ENCODE measurements at places on chromosomes 2 and 18.

DNA sequence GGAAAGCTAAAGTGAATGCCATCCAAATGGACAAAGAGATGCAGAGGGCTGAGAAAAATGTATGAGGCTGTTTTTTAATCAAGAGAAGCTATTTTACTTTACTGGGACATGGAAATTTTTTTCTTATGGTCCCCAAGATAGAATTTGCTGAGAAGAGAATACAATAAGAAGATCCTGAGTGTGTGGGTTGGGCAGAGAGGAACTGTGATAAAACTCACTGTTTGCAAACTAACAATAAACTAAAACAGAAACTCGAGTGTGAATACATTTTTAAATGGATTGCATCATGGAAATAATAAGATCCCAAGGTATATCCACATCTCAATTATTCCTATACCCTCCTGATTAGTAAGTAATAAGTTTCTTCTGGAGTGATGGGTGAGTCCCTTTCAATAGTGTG is 4.4 kb downstream of the NEB start:
- no peak for DNase-seq

- no peak for DNase-seq
Measured at GRCh38 chr2:46421361-46421760, 58.0 kb upstream of the TMEM247 start.

GRCh38 chr2:104804148-104804890 is 49.6 kb upstream of the POU3F3 start:
- no peak for DNase-seq

DNA sequence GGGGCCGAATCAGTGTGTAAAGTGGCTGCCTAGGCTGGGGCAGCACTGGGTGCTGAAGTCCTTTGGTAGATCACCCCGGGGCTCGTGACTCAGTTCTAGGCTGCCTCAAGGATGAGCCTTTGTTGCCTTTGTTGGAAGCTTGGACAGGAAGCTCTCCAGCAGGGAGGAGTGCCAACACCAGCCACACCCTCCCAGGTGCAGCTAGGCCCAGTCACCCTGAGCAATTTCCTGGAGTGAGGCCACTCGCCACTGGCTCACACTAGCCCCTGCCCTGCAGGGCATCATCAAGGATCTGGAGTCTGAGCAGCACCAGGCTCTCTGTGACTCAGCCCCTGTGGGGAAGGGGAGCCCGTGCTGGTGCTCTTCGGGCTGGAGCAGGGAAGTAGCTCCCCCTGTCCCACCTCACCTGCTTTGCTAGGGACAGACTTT is 6.7 kb upstream of the SDC1 start:
- DNase-seq = no peak

DNA sequence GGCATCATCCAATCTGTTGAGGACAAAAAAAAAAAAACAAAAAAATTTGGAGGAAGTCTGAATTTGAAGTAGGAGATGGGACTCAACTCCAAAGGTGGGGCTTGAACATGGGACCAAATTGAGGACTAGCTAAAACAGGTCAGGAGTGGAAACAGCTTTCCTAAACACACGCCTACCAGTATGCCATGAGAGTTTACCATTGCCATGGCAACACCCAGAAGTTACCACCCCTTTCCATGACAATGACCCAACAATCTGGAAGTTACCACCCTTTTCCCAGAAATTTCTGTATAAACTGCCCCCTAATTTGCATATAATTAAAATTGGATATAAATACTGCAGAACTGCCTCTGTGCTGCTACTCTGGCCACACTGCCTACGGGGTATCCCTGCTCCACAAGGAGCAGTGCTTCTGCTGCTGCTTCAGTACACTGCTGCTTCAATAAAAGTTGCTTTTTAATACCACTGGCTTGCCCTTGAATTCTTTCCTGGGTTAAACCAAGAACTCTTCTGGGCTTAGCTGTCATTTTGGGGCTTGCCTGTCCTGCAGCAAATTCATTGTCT is 73.3 kb upstream of the FSIP2 start:
- DNase-seq = no peak

DNA sequence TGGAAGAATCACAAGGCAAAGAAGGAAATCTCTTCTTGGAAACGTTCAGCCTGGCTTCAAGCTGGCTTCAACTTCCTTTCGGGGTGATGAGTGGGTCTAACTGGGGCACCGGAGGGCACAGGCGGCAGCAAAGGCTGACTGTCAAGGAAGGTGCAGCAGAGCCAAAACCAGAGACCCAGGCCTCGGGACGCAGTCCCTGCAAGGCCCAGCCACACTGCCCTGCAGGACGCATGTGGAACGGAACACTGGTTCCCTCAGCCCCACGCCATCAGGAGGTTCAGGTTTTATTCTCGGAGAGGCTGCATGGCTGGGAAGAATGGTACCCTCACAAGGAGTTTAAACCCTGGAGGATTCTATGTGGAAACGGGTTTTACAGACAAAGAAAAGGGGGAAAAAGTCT is 165.5 kb downstream of the HDAC4 start:
- DNase-seq = no peak
